Coronary artery (tissue), 2 donors: ENCODE measurements at places on chromosomes 1 and 21.

GRCh38 chr1:113429461-113430153 is 39.3 kb downstream of the MAGI3 start:
- DNase-seq, result no peak

DNA sequence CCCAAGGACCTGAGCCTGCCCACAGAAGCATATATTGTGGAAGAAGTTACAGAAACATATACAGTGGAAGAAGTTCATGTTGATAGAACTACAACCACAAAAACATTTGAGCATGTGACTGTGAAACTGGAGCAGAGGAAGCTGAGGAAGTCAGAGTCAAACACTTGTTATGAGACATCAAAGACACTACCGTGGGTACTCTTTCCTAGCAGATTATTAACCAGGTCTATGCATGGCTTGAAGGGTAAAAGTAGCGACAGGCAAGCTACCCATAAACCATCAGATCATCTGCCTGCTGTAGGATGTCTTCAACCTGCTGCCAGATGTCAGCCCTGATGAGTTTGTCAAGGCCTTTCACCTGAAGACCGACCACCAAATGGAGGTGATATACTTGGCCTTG is 35.8 kb downstream of the IVNS1ABP start:
- no peak for DNase-seq

GRCh38 chr1:16366722-16367257 is at the start of gene SZRD1:
TSS of gene SZRD1 (plus strand) at chr1:16367242. CDS start at chr1:16367258, 16 bp downstream.
- DNase-seq, result peak; percentile 98

GRCh38 chr1:57281324-57281723 is 142.5 kb downstream of the DAB1 start:
- DNase-seq, result no peak

- peak; percentile 47 for DNase-seq
Measured at GRCh38 chr21:45581322-45581712, 39.1 kb upstream of the SLC19A1 start.

GRCh38 chr1:60034999-60035398 is 38.6 kb downstream of the C1orf87 start:
- DNase-seq, result no peak

GRCh38 chr1:200526709-200527612 is 93.6 kb downstream of the KIF14 start:
- DNase-seq, result no peak

DNA sequence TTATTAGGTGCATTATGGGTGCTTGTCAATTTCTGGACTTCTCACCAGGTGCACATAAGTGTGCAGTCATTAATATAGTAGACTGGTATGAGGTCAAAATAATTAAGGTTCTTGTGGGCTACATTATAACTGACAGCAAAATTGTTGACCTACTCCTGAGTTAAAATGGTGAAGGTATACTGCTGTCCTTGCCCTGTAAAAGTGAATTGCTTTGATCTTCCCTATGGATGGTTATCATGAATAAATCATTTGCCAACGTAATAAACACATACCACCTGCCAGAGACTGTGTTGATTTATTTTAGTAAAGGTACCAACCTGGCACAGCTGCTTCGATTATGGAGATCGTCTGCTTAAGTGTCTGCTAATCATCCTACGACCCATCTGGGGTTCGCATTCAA is 201.6 kb upstream of the KCNK2 start:
- DNase-seq, result no peak
